ENCODE measurements at places on chromosomes 2 and 18.

DNA sequence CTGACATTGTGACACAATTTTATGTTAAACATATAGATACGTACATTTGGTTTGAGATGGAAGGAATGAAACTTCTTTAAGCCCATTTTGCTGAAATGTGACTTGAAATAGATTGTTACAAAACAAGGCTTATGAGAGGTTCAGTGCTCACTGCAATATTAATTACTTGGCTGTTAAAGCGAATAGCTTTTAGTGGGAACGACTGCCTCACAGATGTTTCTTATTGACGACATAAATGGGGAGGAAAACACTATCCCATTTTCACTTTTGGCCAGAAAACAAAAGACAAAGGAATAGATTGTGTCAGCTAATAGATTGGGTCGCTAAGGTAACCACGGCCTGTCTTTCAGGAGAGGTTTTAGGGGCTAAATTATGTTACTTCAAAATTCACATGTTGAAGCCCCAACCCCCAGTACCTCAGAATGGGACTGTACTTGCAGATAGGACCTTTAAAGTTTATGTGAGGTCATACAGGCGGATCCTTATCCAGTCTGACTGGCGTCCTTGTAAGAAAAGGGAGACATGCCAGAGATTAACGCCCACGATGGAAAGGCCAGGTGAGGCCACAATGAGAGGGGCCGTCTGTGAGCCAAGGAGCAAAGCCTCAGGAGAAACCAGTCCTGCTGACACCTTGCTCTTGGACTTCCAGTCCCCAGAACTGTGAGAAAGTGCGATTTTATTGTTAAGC is 10.8 kb downstream of the INPP1 start:
- no peak for DNase-seq

DNA sequence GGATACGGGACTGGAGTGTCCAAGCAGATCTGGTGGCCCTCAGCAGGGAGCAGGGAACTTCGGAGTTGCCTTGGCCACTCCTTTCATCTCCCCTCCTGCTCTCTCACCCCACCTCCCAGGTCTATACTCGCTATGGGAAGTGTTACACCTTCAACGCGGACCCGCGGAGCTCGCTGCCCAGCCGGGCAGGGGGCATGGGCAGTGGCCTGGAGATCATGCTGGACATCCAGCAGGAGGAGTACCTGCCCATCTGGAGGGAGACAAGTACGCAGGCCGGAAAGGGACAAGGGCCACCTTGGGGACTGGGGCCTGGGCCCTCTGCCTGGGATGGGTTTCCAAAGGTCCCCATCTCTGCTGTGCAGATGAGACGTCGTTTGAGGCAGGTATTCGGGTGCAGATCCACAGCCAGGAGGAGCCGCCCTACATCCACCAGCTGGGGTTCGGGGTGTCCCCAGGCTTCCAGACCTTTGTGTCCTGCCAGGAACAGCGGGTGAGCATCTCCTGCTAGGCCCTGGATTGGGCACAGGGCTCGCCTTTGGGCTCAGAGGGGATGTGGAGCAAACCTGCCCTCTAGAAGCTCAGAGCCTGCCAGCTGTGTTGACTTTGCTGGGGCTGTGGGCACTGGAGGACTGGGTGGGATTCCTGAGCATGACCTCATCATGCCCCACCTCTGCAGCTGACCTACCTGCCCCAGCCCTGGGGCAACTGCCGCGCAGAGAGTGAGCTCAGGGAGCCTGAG is 11.8 kb downstream of the CHPF start:
- DNase-seq, result no peak

- DNase-seq, result peak; percentile 84
Measured at GRCh38 chr2:33598561-33599174, 431 bp downstream of the FAM98A start.

GRCh38 chr2:43013821-43014345 is 212.5 kb downstream of the ZFP36L2 start:
- no peak for DNase-seq

DNA sequence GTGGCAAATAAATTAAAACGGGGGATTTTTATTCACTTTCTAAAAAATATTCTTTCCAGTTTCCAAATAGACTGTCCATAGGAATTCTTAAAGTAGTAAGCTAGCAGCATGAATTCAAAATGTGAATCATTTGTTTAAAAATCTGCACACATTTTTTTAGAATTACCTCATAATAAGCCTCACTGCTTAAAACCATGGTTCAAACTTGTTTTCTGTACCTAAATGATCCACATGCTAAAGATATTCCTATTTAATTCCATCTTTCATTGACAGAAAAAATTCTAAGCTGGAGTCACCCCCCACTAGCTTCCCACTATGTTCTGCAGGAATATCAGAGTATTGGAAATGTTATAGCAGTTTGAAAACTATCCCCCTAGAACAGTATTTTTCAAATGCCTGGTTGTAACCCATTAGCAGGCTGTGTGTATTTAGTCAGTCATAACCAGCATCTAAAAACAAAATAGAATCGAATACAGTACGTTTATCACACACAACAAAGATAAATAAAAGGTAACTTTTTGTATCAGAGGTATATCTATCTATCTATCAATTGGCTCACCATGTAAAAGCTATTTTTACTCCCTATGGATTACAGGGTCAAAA is 11.2 kb upstream of the IKZF2 start:
- no peak for DNase-seq

DNA sequence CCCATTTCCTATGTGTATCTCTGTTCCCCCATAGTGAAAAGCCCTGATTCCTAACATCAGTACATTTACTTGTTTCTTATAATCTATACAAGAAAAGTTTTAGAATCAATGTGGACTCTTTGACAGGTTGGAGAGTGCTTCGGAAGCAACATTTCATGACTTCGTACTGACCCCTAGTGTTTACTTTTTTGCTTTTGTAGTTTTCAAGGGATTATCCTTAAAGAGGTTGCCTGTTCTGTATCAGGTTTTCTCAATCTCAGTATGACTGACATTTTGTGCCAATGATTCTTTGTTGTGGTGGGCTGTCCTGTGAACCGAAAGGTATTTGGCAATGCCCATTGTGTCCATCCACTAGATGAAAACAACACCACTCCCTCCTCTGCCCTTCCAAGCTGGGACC is 43.3 kb upstream of the SERPINB2 start:
- no peak for DNase-seq

DNA sequence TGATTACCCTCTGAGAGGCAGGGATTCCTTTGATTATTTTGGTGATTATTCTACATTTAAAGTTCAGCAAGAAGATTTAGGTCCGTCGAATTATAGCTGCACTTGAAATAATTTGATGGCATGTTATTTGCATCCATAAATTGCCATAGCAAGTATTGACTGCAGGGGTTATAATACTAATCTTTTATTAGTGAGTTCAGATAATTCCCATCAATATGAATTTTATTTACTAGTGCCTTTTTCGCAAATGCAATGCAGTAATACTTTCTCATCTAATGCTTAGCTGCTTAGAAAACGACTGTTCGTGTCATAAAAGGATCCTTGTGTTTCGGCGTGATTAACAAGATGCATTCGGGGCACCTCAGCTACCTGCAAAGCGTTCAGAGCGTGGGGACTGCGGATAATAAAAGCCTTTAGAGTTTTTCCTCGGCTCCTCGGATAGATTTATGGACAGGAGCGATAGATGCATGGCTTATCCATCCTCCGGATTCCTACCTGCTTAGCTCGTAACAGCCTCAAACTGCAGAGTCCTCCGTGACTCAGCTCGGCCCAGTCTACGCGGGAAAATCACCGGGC is 2.5 kb upstream of the GBX2 start:
- DNase-seq, result no peak

DNA sequence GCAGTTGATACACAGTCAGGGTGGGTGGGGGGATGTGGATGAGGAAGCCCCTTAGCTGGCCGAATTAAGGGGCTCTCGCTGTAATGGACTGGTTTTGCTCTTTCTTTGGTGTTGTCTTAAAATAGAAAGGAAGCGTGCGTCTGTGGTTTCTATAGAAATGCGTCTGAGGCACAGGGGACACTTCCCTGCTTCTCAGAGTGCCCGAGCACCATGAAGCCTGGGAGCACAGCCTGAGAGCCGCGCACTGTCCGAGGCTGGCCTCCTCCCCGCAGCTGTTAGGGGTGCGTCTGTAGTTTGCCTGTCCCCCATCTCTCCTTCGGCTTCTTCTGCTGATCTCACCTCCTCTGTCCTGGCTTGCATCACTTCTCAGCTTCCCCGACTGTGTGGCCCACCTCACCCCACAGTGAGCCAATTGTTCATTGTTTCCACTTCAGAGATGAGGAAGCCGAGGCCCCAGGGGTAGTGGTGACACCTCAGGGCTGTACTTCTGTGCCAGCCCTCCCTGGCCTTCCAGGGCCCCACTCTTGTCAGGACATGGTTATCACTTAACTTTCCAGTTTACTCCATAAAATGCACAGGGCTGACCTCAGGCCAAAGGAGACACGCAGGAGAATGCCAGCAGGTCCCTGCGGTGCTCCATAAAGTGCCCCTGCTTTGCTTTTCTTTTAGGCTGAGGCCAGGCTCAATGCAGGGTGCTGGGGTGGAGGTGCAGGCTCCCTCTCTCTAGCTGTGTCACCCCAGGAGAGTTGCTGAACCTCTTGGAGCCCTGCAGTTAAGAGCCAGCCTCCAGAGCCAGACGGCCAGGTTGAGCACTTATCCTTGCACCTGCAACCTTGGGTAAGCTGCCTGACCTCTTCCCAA is 210.6 kb downstream of the SEPTIN10 start:
- no peak for DNase-seq

- DNase-seq, result no peak
Measured at GRCh38 chr2:75076088-75076487, 117.6 kb downstream of the POLE4 start.

- no peak for DNase-seq
Measured at GRCh38 chr2:99615247-99615771, 125.5 kb upstream of the REV1 start.

GRCh38 chr2:117771969-117772630 is 42.4 kb upstream of the DDX18 start:
- no peak for DNase-seq

GRCh38 chr2:88254437-88255091 is 84.4 kb downstream of the THNSL2 start:
- DNase-seq, result no peak

DNA sequence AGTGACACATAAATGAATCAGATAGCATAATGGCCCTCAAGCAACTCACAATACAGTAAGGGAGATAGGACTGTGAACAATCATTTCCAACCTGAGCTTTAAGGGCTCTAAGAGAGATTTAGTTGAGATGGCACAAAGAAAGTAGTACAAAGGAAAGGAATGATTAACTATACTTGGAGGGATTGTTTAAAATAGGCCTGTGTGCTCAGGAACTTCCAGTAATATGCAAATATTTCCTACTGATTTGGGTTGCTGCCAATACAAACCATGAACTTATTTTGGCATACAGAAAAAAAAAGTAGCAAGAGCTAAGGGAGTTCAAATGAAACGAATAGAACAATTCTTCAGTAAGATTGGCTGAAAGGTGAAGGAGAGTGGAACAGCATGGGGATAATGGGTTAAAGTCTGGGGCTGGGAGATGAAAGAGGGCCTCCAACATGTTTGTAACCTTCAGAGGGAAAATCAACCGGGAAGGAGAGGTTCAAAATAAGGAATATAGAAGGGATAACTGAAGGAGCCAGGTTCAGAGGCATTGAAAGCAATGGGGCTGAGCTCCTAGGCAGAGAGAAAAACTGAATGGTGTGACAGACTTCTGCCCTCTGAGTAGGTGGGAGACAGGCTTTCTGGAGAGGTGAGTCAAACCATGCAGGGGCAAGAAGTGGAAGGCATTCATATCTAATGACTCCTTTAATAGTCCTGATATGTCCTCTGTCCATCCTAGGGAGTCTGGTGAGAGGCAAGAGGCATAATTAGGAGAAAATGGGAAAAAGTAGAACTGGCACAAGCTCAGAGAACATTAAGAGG is 83.5 kb downstream of the DNAH7 start:
- DNase-seq, result no peak

- DNase-seq, result no peak
Measured at GRCh38 chr2:116435648-116436047, 1378.8 kb upstream of the DDX18 start.

DNA sequence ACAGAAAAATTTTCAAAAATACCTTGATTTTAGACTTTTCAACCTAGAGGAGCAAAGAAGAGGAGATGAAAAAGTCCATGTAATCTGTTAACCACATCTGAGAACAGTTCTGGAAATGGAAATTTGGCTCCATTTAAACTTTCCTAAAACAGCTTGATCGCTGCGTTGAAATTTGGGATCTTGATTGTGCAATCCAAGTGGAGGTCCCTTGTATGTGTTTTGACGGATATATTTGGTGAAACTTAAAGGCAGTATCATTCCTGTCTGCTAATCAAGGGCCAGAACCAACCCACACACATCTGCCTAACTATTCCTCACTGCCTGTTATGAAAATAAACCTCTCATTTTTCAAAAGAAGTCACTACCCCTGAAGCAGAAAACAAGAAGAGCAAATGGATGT is 46.6 kb downstream of the SPATS2L start:
- no peak for DNase-seq

DNA sequence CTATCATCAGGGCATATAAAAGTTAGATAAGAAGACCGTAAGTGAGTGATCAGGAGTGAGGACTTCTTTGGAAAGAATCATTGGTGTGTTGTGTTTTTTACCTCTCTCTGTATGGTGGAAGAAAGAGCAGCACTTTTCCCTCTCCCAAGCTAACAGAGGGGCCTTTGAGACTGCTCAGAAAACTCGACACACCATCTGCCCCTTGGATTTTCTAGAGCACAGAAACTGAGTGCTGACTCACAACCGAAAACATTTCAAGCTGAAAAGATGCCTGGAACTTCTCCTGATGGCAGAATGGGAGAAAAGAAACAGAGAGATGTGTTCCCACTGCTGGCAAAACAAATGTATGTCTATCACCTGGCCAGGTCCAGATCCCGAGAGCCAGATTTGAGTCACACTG is 156.6 kb downstream of the DNAH7 start:
- DNase-seq, result no peak

DNA sequence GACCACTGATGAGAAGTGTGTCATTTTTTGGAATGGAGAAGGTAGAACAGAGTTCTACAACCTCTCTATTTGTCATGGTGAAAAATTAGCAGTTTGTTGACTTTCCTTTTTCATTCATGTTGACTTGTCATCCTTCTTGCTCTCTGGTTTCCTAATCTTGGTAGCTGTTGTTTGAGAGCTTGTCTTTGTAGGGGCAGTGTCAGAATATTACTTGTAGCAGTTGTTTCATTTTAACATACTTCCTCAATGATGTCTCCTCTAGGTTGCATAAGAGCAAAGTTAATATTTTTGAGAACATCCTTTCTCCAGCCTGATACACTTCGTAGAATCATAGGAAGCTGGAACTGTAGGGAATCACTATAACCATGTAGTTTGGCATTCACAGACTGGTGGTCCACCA is 368.2 kb upstream of the FANCL start:
- no peak for DNase-seq

GRCh38 chr2:176080540-176081375 is 3.0 kb downstream of the EVX2 start:
- peak; percentile 61 for DNase-seq

DNA sequence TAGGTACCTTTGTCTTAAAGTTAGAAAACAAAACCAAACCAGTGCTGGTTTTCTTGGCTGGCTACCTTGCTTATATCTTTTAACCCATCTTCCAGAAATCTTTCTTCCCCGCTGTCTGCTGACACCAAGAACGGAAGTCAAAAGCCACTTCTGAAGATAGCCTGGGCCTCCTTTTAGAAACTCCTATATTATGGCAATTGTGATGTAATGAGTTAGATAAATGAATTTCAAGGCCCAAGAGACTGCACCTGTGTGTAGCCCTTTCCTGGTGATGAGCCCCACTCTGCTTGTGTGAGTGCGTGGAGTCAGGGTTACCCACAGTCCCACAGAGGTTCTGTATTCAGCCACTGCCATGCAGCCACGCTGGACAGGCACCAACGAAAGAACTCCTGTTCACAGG is 60.7 kb downstream of the ARMC9 start:
- DNase-seq, result peak; percentile 67

GRCh38 chr18:22827216-22827615 is 105.9 kb upstream of the RBBP8 start:
- DNase-seq, result no peak
